CD4-positive, alpha-beta T cell treated with Interleukin-15 for 4 hours (primary cell): ENCODE measurements at places on chromosomes 16 and 17.
A peak's percentile ranks its signal among the peaks of the same experiment; 100 is the strongest.

DNA sequence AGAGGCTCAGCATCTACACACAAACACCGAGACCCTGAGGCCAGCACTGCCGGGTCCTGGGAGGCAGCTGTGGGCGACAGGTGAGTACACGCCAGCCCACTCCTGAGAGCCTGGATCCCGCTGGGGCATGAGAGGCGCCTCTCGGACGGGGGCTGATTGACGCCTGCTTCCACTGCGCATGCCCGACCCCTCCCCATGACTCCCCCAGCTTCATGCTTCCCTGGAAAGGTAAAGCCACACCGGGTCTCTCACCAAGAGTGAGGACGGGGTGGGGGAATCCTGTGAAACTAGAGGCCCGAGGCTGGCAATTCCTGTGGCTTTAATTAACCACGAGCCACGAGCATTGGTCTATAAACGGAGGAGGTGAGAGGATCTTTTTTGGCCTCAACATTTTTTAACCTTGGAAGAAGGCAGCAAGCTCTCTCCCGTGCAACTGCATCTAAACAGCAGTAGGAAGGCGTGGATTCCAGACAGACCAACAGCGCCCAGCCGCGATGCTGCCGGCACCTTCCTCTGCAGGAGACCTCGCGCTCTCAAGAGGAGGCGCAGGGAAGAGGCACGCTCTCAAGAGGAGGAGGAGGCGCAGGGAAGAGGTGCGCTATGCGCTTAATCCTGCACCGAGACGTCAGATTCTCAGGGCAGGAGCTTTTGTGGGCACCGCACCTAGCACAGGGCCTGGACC lies 71.8 kb upstream of the METRNL start:
- DNase-seq: no peak

- DNase-seq: no peak
Observed at GRCh38 chr17:44935116-44935515, 12.5 kb downstream of the KIF18B start.

DNA sequence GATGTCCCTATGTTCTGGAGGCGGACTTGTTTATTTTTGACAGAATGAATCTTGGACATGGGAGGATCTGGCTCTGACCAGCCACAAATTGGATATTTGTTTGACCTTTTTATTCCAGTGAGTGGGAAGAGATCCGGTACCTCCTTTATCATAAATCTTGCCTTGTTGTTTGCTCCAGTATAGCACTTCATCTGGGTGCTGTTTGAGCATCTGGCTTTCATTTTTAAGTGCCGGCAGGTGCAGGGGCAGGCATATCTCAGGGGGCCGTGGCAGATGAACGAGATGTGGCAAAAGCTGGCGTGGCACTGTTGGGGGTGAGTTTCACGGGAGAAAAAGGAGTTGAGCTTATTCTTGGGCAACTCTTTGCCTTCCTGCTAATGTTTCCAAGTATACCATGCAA lies 37.8 kb downstream of the MSI2 start:
- DNase-seq: no peak

GRCh38 chr17:11944587-11944986 lies 52.7 kb downstream of the ZNF18 start:
- DNase-seq: no peak

- DNase-seq: no peak
Observed at GRCh38 chr16:75377729-75378386, 55.4 kb downstream of the CFDP1 start.

DNA sequence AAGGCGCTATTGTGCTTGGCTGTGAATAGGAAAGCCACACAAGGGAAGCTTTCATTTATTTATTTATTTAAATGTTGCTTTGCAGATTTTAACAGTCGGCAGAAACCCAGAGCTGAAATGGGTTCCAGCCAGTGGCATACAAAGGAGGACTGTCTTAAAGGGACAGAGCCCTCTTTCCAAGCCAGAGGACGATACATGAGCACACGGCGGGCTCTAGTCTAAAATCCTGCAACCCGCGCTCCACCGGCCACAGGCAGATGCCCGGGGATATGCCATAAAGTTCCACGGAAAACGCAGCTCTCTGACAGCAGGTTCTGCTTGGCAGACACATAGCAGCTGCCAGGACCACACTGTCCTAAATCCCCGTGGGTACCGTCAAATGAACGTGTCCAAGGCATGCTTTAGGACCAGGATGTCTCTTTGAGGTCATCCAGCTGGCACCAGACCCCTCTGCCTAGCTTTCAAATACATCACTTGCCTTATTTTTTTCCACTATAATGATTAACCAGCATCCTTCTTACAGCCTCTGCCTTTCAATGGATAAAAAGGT lies 64.6 kb downstream of the CYTH1 start:
- no peak for DNase-seq

- DNase-seq: no peak
Observed at GRCh38 chr16:67432506-67432890, 1.6 kb downstream of the HSD11B2 start.

DNA sequence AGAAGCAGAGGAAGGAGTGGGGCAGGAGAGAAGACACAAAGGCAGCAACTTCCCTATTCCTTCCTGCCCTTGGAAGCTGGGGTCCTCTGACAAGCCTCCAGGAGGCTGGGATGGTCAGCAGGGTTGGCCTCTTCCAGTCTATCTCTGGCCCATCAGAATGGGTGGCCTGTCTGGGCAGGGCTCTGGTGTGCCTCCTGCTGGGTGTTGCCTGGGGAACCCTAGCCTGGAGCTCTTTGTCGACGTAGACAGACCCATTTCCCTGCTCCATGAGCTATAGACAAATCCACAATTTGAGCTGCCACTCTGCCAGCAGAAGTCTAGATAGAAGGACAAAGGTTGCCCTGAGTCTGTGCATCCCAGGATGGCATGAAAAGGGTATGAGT lies 11.4 kb downstream of the IGFBP4 start:
- no peak for DNase-seq

GRCh38 chr17:50397919-50398285 lies 579 bp upstream of the LRRC59 start:
- no peak for DNase-seq

DNA sequence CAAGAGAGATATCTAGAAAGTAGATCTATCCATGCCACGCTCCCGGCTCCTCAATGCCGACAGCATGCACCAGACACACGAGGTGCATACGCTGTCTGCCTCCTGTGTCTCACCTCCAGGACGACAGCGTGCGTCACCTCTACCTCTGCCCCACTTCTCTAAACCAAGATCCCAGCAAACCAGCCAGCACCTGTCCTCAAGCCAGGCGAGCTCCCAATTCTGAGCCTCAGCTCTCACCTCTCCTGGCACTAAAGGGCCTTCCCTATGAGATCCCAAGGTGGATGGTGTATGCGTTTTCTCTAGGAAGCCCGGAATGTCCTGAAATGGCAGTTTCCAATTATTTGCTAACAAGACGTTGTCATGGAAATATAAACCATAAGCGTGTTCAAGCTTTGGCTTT lies 36.2 kb upstream of the RCVRN start:
- DNase-seq: no peak

DNA sequence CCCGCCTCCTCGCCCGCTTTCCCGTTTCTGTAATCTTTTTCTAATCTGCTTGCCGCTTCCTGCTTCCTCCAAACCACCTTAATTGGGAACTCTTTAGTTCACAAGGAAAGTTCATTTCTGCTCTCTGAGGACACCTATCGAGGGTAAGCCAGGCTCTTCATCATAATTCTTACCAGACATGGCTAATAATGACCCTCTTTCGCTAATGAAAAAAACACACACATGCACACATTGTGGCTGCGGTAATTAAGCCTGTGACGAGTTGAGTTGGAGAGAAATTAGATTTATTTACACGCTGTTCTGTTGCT lies 100.6 kb downstream of the ZNF423 start:
- no peak for DNase-seq

DNA sequence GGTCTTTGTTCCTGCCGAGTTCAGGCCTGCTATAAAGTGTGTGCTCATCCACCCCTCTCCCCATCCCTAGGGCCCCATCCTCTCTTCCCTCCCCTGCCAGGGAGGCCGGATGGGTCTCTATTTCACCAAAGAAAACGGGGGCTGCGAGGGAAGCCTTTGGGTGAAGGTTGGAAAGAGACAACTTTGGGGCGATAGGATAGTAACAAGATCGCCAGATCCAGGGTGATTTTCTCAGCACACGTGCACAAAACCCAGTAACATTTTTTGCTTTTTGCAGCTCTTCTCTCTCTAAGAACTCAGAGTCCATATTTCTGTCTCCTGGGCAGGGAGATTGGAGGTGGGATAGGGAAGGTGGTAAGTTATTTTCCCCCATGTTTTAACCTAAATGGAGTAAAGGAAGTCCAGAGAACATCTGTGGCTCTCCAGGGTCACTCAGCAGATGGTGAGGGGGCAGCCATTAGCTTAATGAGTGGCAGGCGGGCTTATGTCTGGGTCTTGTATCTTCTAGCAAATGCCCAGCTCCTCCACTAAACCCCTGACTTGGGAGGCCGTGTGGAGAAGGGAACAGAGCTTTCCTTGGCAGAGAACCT lies 6.9 kb downstream of the CCR7 start:
- no peak for DNase-seq

GRCh38 chr16:49010879-49011278 lies 270.8 kb downstream of the CBLN1 start:
- no peak for DNase-seq

GRCh38 chr16:85328676-85329058 lies 216.4 kb upstream of the CIBAR2 start:
- DNase-seq: no peak

- DNase-seq: no peak
Observed at GRCh38 chr16:775236-775796, 12.9 kb downstream of the RPUSD1 start.

DNA sequence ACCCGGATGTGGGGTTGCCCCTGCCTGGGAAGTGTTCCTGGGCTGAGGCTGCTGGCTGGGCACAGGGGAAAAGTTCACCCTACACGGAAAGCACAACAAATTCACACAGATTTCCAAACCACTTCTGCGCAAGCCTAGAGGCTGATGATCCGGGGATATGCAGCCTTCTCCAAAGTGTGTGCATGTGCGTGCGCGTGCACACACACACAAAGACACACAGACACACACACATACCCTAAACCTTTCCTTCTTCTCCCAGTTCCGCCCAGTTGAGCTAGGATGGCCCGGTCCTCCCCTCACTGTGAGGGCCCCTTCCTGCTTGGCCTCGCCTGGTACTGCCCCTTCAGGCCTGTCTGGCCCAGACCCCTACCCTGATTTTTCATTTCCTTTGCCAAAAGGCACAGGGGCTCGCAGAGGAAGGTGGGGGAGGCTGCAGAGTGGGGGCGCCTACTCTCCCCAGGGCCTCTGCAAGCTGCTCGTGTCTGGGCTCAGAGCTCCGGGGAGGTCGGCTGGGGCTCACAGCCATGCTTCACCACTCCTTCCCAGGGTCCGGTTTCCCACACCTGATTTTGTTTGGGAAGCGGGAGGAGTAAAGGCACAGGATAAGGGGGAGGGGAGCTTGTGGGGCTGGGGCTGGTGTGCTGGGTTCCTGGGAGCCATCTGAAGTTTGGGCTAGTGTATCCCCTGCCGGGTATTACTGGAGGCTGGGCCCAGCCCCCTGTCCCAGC lies 144.7 kb downstream of the ENGASE start:
- DNase-seq: no peak

GRCh38 chr17:77242118-77242851 lies 101.5 kb downstream of the SEC14L1 start:
- no peak for DNase-seq

GRCh38 chr16:69396187-69397061 lies 10.6 kb upstream of the TERF2 start:
- peak; percentile 75 for DNase-seq

GRCh38 chr17:29341726-29342125 lies 47.8 kb upstream of the NUFIP2 start:
- DNase-seq: no peak

DNA sequence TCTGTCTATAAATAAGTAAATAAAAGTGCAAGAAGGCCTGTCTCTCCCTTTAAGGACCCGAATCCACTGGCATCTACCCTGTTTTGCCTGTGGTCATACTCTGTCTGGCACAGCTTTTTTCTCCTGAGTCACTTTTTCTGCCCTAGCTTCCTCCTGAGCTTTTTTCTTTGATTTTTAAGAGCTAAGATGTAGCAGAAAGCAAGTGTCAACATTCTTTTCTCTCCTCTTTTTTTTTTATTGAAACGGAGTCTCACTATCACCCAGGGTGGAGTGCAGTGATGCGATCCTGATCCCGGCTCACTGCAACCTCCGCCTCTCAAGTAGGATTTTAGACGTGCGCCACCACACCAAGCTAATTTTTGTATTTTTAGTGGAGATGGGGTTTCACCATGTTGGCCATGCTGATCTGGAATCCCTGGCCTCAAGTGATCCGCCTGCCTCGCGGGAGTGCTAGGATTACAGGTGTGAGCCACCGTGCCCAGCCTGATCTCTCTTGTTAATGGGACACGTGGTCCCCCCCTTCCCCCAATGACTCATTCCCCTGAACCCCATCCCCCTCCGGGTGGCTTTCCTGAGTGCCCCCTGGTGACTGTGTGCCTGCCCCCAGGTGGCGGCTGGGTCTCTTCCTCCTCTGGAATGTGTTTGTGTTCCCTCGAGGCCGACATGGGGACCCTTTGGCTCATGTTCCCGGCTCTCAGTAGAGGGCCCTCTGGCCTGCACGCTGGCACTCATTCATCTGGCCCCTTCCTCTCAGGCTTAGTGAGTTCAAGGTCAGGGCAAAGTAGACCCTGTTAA lies 14.2 kb downstream of the C16orf90 start:
- DNase-seq: no peak
